ENCODE measurements at places on chromosomes 4 and X.
A peak's percentile ranks its signal among the peaks of the same experiment; 100 is the strongest.

GRCh38 chrX:139931646-139932072, 1.2 kb downstream of the ATP11C start:
- no peak for DNase-seq

- DNase-seq: no peak
Observed at GRCh38 chrX:31588355-31588754, 516.5 kb upstream of the FTHL17 start.

DNA sequence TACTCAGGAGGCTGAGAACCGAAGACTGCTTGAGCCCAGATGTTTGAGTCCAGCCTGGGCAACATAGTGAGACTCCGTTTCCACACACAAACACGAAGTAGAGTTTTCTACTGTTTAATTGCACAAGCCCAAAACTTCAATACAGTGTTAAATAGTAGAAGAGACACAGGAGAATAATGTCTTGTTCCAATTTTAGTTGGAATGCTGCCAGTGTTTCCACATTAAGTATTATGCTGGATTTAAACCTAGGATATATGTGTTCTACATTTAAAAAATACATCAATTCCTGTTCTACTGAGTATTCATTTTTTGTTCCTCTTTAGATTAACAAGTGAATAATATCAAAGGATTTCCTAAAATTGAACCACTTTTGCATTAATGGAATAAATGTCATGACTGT, 91.3 kb downstream of the LCORL start:
- DNase-seq: no peak

DNA sequence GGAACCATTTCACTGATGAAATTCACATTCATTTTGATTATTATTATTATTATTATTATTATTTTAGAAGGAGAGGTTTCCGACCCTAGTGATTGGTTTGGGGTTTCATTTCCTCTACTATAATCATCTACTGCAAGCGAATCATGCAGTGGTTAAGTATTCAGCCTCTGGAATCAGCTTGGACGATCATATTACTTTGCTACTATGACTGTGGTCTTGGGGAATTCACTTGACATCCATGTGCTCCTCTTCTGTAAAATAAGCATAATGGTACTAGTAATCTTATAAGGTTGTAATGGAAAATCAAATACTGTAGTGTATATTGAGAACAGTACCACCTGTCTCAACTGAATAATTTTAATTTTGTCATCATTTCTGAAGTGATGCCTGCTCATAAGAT, 132.1 kb upstream of the SLC4A4 start:
- DNase-seq: no peak

- DNase-seq: no peak
Observed at GRCh38 chrX:107871136-107871535, 45.5 kb downstream of the MID2 start.

- no peak for DNase-seq
Observed at GRCh38 chr4:174696657-174697056, 132.4 kb downstream of the GLRA3 start.

- DNase-seq: no peak
Observed at GRCh38 chr4:95092766-95093165, 335.0 kb downstream of the BMPR1B start.

- DNase-seq: no peak
Observed at GRCh38 chr4:39384563-39384962, 18.4 kb upstream of the RFC1 start.

DNA sequence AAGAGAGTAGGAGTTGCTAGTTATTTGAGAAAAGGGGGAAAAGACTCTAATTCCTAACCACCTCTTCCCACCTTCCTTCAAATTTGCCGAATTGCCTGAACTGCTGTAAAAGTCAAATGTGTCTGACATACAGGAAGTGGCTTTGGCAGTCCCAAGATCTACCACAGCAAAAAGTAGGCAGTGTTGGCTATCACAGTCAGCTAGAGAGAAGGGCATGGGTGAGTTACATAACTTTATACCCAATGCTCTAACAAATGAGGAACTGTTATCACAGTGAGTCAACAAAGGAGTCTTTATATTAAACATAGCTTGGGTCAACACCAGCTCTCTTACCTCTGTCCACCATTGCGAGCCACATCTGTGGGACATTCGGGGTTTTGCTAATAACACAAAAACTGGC, 2.4 kb upstream of the MBNL3 start:
- DNase-seq: peak; percentile 17

DNA sequence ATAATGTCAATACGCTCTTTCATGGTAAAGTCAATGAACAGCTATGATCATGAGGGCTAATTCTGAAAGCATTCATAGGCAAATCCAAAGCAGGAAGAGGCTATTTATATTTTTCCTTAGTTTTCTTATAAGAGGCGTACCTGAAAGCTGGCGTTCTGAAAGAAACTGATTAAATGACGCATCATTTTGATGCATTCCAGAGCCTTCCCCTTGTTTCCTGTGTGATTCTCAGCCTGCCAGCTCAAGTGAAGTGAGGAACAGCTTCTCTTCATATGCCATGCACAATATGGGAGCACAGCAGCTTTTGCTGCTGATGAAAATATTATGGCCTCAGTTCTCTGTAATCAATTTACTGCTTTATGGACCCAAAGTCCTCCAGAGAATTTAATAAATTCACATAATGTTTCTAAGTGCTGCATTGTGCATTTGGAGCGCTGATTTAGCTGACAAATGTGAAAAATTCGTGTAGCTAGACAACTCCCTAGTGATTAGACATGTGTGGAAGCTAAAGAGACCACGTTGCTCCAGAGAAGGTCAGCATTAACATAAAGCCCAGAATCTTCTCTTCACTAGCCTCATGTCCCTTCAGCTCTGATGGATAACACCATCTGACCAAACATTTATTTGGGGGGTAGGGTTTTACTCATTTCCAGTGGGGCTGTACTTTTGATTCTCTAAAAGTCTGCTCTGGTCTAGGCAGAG, 110.8 kb downstream of the GPAT3 start:
- DNase-seq: no peak

- DNase-seq: no peak
Observed at GRCh38 chrX:1932231-1932630, 317.4 kb downstream of the ASMT start.

- DNase-seq: no peak
Observed at GRCh38 chr4:151792995-151793394, 32.2 kb upstream of the GATB start.

DNA sequence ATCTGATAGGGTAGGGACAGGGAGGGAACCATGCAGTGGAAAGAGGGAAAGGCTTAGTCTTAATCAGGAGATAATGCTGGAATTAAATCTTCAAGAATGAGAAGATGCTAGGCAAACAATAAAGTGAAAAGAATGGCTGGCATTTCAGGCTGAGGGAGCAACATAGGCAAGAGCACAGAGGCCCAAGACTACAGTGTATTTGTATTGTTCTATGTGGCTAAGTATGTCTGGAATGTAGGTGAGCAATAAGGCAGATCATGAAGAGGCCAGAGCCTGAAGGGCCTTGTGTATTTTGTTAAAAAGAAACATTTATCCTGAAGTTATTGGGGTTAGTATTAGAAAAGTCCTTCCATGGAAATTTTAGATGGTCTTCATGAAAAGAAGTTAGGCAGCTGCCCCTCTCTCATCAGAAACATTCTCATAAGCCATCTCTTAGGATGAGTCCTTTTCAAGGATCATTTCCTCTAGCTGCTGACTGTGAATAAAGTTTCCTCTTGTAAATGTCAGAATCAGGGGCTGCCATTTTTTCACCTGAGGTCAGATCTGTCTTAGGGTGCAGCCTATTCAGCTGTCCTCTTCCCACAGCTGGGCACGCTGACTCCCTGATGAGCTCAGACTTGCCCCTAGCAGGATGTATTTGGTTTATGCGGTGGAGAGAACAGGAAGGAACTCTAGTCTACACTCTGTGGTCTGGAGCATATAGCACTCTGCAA, 46.3 kb downstream of the ATP10D start:
- peak; percentile 44 for DNase-seq

- DNase-seq: no peak
Observed at GRCh38 chr4:21067351-21067750, 367.1 kb downstream of the PACRGL start.

DNA sequence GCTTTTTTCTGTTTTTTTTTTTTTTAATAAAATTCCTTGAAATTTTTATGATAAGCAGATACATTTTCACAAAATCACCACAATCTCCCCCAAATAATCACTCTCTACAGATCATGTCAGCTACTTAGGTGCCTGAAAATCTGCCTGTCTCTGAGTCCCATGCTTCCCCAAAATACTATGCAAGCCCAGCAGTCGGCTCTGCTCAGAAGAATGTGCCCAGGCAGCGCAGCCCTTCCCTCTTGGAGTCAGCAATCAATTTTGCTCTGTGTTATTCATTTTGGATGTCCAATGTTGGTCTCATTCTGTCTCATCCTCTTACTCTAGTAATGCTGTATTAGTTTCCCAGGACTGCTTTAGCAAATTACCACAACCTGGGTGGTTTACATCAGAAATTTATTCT, 24.9 kb upstream of the C1QTNF7 start:
- DNase-seq: no peak

GRCh38 chr4:40327340-40327739, 7.8 kb upstream of the CHRNA9 start:
- no peak for DNase-seq

DNA sequence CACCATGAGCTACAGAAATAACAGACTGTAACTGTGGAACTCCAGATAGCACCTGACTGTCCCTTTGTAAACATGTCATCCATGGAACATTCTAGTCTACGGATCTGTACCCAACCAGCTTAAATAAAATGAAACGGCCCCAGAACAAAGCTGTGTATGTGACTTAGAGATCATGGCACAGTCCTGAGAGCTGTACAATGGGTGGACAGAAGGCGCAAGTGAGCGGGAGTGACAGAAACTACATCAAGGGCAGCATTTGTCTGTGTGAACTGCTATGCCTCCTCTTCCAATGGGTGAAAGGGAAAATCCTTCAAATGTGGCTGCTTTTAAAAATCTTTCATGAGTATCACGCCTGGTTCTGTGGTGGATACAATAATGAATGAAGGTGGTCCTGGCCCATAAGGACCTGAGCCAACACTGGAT, 72.5 kb downstream of the FAT1 start:
- DNase-seq: no peak

DNA sequence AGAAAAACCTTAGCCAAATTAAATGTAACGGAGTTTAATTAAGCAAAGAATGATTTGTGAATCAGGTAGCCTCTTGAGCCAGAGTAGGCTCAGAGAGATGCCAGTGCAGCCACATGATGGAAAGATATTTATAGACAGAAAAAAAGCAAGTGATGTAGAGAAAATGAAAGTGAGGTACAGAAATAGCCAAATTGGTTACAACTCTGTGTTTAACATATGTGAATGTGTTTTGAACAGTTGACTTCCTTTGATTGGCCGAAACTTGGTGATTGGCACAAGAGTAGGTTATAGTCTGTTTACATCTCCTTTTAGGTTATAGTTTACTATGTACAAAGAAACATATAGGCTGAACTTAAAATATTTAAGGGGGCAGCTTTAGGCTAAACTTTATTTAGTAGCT, 459.9 kb upstream of the BOD1L1 start:
- no peak for DNase-seq

DNA sequence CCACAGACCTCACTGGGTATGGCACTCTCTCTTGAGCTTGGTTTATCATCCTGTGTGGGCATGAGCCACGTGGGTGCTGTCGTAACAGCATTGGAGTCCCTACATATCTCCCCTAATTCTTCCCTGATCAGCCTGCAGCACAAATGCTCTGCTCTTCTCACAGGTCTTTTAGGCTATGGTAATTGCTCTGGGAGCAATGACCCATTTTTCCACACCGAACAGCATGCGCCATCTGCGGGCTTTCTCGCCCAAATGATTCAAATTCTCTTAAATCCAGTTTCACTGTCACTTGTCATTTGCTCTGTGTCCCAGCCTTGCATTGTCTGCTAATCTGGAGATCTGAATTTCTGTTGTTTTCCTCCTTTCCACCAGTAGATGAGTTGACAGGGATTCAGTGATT, 48.9 kb upstream of the GATB start:
- DNase-seq: no peak

DNA sequence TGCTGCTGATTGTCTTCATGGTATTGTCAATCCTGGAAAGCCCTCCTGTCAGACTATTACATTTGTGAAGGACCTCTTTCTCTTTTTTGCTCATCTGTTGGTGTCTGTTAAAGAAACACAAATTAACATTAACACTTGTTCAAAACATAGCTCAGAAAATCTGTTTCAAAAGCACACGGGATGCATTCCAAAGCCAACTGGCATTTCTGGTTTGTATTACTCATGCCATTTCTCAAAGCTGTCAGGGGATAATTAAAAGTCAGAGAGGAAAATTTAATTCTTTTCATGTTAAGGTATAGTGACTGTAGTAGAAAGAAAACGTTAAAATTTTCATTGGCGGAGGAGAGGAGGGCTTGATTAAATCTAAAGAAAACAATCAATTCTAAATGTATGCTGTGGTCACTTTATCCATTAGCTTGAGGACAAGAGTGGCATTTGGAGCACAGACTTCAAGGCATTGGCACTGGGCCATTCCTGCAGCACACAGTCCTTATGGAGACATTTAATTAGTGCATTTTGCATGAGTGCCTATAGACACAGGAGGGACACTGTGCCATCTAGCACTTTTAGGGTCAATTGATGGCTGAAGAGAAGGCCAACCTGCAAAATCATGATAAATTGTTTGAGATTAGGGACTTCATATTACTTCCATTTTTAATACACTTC, 21.2 kb upstream of the GLRA2 start:
- no peak for DNase-seq

DNA sequence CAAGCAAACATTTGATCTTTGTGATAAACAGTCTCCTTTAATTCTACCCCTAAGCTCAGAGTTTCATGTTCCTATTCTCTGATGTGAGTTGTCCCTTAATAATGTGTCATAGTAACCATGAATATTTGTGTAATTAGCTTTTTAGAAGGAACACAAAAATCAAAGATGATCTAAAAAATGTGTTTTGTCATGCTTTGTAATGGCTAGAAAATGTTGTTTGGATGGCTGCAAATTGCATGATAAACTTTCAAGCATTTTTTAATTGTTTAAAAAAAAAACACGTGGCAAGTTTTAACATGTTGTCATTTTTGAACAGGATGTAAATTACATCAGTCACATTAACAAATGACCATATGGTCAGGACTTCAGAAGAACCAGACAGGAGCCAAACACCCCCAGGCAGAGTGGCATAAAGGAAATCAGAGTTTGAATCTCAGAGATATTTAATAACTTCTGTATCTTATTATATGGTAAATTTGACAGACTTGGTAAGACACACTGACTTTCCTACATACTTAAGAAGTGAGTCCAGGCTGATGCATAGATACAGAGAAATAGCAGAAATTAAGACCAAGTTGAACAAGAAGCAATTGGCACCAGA, 223.9 kb upstream of the VEGFC start:
- no peak for DNase-seq

DNA sequence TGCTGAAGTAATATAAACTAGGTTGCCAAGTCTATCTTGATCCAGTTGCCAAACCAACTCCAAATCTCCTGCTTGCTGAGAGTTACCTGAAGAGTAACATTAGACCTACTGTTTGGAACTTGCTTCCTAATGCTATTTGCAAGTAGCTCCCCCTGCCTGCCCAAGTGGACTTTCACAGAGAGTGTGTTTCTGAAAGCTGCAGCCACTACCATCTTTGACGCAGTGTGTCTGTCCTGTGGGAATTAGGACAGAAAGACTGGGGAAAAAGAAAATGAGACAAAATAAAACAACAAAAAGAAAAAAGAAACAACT, 195.0 kb upstream of the HS3ST1 start:
- peak; percentile 39 for DNase-seq

GRCh38 chr4:76003035-76003434, 4.3 kb downstream of the CXCL9 start:
- no peak for DNase-seq

GRCh38 chrX:155767051-155767875, 113.9 kb upstream of the VAMP7 start:
- peak; percentile 68 for DNase-seq
